NCI-H2081 (cell line): ENCODE measurements at places on chromosomes 4 and X.

GRCh38 chr4:156021298-156021697 is 67.6 kb upstream of the CTSO start:
- no peak for DNase-seq

DNA sequence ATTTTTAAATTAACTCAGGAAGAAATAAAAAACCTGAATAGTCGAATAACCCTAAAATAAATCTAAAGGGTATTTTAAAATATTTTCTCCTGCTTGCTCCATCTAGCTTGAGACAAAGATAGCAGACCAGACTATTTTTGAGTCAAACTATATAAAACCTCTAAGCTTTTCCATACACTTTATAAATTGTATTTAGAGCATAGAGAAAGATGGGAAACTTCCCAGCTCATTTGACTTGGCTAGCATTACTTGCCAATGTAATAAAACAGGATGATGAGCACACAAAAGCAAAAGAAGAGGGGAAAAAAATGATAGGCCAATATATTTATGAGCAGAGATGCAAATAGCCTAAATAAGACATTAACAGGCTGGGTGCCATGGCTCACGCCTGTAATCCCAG is 117.1 kb downstream of the ANAPC4 start:
- no peak for DNase-seq

- no peak for DNase-seq
Measured at GRCh38 chrX:115236560-115236959, 2.7 kb upstream of the LRCH2 start.

GRCh38 chrX:74923942-74924448 is 1.3 kb downstream of the NEXMIF start:
- peak; percentile 20 for DNase-seq

- no peak for DNase-seq
Measured at GRCh38 chrX:97728215-97728614, 844.5 kb downstream of the RPA4 start.

GRCh38 chrX:11566173-11566572 is 99.5 kb downstream of the ARHGAP6 start:
- no peak for DNase-seq

GRCh38 chrX:24117258-24117657 is 32.3 kb upstream of the ZFX start:
- peak; percentile 20 for DNase-seq

GRCh38 chr4:8197521-8197920 is 1.6 kb upstream of the SH3TC1 start:
- DNase-seq = no peak

DNA sequence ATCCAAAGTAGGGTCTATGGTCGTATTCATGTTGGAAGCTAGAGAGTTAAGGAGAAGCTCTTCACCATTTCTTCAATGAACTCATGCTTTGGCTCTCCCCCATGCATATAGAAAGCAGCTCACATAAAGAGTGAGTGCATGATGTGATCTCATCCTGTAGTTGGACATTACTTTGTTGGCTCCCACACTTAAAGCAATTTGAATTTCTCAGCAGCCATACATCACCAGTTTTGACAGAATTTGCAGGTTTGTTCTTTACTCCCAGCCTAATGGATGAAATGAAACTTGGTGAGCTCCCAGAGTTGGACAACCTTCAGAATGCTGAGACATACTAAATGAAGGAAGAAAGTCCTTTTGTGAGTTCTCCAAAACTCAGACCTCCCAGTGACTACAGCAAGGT is 613.5 kb downstream of the IQCM start:
- DNase-seq = no peak

DNA sequence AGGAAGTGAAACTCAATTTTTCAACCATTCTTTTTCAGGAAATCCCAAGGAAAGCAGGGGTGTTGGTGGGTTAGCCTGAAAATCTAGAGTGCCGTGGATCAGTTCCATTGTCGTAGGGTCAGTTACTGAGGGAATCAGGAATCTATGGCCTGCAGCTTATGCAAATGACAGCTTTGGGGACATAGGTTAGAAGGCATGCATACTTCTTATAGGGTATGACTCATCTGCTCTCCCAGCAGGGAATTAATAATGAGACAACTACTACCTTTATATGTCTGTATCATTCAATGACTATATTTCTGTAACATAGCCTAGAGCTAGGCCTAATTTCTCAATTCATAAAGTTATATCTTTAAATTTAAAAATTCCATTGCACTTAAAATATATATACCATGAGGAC is 36.6 kb downstream of the ZNF41 start:
- DNase-seq = no peak

DNA sequence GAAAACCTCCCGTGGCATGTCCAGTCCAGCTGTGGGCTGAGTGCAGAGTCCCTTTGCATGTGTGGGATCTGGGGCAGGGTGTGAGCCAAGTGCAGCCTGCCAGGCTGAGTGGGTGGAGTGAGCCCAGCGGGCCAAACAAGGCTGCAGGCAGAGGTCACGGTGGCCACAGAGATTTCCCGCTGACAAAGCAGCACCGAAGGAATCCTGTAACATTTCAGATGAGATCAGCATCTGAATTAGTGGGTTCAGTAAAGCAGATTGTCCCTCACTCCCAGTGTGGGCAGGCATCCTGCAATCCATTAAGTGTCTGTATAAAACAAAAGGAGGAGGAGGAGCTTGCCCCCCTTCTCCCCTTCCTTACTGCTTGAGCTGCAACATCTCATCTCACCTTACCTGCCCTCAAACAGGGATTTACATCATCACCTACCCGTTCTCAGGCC is 324.4 kb downstream of the FAT4 start:
- DNase-seq = no peak

DNA sequence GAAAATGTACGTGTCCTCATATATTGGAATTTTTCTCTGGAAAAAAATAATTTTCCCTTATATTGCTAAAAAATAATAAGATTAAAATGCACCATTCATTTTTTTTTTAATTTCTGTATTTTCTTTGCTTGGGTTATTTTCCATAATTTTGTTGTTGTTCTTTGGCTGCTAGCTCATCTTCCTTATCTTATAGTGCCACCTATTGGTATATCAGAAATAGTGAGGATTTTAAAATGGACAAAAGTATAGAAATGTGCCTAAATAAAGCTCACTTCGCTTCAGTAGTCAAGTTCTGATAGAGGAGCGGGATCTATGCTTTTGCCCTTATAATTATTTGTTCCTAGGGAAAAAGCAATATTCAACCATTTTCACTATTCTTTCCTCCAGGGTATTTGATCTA is 134.8 kb downstream of the NAP1L3 start:
- DNase-seq = no peak

- no peak for DNase-seq
Measured at GRCh38 chrX:107324493-107325310, 118.3 kb downstream of the DNAAF6 start.
